ELF-1 (cell line): ENCODE measurements at places on chromosomes 5 and 9.
A peak's percentile ranks its signal among the peaks of the same experiment; 100 is the strongest.

DNA sequence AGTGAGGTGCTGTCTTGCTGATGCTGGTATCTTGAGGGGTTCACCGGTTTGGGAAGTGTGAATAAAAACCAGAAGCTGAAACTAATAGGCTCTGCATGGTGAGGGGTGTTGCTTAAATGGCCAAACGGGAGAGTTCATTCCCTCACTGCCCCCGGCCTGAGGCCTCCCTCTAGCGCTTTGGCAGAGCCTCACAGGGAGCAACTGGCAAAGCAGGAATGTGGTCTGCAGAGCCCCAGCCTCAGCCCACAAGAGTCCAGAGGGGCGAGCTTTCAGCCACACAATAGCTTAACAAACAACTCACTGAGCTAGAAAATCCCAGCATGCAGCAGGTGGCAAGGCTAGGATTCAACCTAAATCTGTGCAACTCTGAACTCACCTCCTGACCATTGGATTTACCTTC, 234.8 kb downstream of the MED10 start:
- DNase-seq: peak; percentile 1

DNA sequence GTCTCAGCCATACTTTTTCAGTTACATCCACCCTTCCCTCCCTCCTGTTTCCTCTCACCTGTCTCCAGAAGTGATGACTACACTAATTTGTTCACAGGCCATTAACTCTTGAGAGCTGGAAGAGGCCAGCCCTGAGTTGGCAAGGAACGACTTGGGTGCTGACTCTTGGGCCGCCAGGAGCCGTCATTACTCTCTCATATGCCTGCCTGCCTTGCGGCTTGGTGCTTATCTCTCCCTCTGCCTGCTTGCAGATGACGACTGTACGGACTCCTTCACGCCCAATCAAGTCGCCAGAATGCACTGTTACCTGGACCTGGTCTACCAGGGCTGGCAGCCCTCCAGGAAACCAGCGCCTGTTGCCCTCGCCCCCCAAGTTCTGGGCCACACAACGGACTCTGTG, 66.1 kb downstream of the PAPPA start:
- DNase-seq: no peak

DNA sequence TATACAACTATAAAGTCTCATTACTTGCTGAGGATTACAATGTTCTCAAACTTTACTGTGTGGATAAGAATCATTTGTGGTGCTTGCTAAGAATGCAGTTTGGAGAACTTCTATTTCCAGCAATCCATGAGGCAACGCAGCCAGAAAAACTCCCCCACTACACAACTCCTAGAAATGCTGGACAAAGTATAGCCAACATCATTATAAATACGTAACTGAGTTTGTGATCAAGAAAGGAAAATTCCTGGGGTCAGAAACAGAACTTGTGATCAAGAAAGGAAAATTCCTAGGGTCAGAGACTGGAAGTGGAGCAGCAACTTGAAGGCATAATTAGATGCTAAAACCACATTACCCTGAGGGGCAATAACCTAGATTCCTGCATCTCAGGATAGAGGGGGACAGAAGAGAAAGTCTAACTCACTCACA, 81.1 kb downstream of the MAT2B start:
- peak; percentile 8 for DNase-seq

DNA sequence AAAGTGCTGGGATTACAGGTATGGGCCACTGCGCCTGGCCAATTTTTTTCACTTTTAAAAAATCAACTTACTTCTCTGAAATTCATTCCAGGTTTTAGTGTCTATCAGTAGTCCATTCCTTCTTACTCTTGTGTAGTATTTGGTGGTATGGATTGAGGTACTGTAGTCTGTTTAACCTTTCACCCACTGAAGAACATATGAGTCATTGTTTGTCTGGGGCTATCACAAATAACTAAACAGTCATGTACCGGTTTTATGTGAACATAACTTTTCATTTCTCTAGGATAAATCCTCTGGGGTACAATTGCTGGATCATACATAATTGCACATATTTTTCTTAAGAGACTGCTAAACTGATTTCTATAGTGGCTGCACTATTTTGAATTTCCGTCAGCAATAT, 1188.0 kb upstream of the CDH9 start:
- no peak for DNase-seq

DNA sequence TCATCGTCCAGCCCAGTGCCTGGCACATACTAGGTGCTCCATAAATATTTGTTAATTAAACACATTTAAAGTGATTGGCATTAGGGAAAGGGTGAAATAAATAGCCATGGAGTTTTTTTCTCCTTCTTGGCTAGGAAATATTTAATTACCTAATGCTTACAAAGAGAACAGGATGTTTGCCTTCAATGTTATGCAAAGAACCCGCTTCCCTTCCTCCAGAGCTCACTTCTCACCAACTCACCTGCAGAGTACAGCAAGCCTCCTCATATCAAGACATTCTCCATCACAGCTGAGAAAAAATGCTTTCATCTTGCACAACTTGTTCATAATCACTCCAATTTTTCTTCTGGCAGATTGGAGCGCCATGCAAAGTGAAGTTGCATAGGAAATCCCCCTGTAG, 161.7 kb upstream of the STK32A start:
- no peak for DNase-seq
